ENCODE measurements at places on chromosomes 2 and 18.
A peak's percentile ranks its signal among the peaks of the same experiment; 100 is the strongest.

DNA sequence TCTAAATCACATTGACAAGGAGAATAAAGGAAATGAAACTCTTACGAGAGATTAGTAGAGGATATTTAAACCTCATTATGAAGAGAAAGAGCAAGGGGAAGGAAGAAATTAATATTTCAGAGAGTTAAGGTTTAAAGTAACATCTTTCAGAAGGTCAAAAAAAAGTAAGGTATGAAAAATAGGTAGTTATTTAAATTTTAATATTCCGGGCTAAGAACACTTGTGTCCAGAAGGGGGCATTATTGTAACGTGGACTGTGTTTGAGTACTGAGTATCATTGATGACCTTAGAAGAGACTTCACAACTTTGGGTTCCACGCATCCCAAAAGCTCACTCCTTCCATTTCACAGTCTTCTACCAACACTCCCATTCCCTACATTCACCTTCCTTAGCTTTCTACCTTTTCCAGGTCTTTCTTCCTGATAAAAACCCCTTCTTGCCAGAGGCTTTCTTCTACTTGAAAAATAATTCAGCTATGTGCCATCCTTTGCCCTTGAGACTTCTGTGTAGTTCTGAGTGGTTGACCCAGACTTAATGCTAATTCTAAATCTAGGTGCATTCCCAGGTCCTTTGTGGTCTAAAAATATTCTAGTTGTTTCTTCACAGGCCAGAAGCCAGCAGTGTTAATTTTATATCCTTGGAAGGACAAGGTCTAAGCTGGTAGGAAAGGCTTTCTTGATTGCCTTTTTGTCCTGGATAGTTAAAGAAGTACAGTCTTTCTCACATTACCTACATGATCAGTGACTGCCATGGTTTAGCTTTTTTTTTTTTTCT lies 16.5 kb downstream of the DYNC1I2 start:
- DNase-seq: peak; percentile 51

DNA sequence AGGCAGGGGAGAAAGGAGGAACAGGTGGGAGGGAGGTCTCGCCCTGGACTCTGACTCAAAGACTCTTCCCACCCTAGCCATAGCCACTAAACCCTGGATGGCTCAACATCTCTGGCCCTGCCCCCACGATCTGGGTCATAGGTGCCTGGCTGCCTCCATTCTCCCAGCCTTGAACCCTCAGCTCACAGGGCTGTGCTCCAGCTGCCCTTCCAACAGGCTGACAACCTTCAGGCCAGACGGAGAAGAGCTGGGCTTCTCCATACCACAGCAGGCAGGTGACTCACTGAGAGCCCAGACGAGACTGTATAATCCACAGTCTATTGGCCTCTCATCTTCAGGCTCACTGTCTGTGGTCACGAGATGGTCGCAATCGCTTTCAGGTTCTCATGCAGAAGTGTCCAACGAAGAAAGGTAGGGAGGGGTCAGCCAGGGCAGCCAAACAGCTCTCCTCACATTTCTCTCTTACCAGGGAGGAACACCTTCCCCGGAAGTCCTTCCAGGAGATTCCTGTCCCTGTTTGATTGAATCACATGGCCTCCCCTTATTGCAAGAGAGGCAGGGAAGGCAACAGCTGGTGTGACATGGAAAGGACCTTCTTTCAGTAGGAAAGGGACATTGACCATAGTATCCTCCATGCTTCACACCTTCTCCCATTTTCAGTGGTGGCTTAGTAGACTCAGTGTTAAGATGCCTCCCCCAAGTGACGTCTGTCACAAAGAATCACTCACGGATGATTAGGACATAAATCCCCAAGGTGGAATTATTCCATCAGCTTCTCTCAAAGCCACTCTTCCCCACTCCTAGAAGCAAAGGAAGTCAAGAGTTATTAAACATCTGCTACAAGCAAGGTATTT lies 100.1 kb downstream of the MRO start:
- DNase-seq: no peak

DNA sequence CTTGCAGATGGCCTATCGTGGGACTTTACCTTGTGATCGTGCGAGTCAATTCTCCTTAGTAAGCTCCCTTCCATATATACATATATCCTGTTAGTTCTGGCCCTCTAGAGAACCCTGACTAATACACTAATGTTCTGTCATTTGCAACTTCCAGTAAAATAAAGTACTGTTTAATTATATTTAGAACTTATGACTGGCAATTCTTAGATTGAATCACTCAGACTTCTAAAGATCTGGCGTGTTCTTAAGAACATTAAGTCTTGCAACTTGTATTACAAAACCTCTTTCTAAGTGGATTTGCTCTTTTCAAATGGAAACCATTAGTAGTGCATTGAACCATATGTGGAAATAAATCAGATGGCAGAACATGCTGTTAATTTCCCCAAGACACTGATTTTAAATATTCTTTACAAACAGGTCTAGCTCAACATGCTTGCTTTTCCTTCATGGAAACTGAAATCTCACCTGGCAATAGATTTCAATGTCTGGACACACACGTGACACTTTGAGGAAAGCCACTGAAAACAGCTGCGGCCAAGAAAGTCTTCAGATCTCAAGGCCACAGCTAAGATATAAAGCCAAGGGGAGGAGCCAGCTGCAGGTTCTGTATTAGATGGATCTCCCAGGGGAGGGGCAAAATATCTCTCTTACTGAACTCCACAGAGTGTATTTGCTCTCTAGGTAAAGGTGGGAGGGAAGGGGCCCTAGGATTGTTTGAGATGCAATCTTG lies 50.6 kb downstream of the PMAIP1 start:
- no peak for DNase-seq

GRCh38 chr18:32200766-32201165 lies 10.9 kb downstream of the MEP1B start:
- peak; percentile 2 for DNase-seq

GRCh38 chr2:173287594-173287993 lies 67.1 kb upstream of the CDCA7 start:
- DNase-seq: no peak

DNA sequence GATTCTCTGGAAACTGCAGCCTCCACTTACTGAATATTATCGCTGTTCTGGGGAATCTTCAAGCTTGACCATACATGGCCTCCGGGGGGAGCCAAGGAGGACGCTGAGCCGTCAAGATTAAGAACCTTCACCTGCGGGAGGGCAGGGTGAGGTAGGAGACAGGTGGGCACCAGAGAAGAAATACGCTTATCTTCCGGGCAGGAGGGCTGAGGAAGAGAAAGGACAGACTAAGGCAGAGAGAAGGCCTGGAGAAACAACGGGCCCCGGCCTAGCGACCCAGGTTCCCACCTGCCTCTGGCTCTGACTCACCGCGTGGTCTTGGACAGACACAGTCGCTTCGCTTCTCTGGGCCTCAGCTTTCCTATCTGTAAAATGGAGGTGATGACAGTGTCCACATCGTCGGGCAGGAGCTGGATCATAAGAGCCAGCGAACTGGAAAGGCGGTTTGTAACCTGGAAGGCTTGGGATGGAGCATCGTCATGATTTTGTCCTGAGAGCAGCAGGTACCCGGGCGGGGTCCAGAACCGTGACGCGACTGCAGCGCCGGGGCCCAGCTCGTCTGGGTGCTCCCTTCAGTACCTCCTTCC lies 659 bp downstream of the ZNF142 start:
- peak; percentile 69 for DNase-seq

GRCh38 chr2:225117051-225117716 lies 74.9 kb upstream of the DOCK10 start:
- DNase-seq: peak; percentile 71

- DNase-seq: peak; percentile 26
Observed at GRCh38 chr2:145563741-145564615, 1044.1 kb upstream of the ZEB2 start.
